ENCODE measurements at places on chromosomes 1 and 21.

- no peak for DNase-seq
Measured at GRCh38 chr1:40155910-40156309, 5.3 kb upstream of the RLF start.

- DNase-seq = no peak
Measured at GRCh38 chr1:22542886-22543285, 20.4 kb upstream of the EPHA8 start.

GRCh38 chr1:216723274-216723780, at the start of gene ESRRG:
TSS of gene ESRRG (minus strand) at chr1:216723429. CDS start at chr1:216723299, 130 bp downstream.
- no peak for DNase-seq

- no peak for DNase-seq
Measured at GRCh38 chr1:115757326-115757725, 11.2 kb downstream of the CASQ2 start.

GRCh38 chr1:212234431-212235395, 50.5 kb upstream of the PPP2R5A start:
- DNase-seq = no peak

- DNase-seq = no peak
Measured at GRCh38 chr1:243213045-243213787, 41.9 kb downstream of the CEP170 start.

GRCh38 chr1:89980605-89981004, 14.3 kb upstream of the ZNF326 start:
- no peak for DNase-seq

- DNase-seq = no peak
Measured at GRCh38 chr21:44071359-44072104, 35.7 kb upstream of the PWP2 start.

GRCh38 chr1:170765279-170765678, 101.3 kb downstream of the PRRX1 start:
- DNase-seq = no peak

DNA sequence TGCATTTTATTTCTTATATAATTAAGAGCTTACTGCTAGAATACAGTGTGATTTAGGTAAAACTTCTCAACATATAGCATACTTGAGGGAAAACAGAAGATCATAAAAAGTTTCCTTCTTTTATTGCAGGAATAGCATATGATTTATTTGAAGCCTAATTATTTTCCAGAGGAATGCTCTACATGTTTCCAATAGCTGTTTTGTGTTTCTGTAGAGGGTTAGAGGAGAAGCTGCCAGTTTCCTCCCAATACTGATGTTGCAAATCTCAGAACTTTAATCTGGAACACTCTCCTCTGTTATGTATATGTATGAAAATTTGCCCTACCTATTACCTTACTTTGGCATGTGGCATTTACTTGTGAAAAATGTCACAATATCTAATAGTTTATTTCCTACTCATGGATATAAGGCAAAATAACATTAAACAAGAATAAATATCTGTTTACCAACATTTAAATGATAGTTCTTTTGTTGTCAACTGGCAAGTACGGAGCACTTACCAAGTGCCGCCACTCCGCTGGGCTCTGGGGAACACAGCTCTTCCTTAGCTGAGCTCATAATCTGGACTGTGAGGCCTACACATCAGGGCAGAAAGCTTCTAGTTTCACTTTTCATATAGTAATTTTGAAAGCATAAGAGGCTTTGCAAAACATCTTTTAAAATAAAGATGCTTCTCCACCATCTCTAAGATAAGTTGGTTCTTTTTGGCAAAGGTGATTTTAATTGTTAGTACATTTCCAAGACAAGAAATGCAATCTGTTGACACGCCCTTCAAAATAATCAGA, 239.8 kb upstream of the C1orf105 start:
- no peak for DNase-seq

DNA sequence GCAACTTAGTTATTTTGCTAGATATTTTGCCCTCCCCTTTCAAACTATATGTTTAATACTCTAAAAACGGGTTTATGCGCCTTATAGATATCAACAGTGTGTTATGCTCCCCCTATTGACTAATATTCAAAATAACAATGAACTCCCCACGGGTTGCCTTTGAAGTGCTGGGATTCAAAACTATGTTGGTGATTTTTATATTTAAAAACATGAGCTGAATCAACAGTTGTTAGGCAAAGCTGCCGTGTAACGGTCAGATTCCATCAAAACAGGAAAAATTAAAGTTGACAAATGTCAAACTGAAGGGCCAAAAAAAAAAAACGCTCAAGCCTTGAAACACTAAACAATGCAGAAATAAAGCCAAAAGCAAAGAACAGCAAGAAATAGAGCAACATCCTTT, 2.5 kb downstream of the TGFBR3 start:
- no peak for DNase-seq

- DNase-seq = no peak
Measured at GRCh38 chr1:226684026-226684425, 55.1 kb downstream of the ITPKB start.

DNA sequence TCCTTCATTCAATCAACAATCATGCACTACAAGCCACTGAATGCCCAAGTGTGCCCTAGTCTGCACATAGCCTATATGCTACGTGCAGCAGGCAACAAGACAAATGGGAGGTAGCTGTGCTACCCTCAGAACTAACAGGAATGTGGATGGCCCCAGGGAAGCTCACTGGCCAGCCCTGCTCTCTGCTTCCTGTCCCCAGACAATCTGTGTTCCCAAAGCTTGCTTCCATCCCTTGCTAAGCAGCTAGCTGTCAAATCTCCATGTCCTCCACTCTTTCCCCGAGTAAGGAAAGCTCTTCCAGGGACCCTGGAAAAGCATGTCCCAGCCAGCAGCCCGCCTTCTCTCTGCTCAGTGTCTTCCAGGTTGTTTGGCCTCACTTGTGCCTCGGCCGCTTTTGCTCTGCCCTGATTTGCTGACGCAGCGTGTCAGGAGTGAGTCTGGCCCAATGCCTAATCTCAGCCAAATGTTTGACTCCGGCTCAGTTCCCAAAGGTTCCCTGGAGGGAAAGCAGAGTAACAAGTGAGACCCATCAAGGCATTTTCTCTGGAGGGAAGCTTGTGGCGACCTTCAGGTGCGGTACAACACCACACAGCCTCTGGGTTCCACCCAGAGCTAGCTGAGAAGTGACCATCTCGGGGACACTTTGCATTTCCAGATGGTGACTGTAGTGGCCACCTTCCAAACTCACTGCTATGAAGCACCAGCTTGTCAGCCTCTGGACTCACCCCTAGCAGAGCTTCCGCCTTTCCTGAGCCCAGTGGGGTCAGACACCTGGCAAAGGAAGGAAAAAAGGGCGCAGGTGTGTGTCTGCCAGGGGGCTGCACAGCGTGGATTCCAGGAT, 243.4 kb downstream of the RHOU start:
- DNase-seq = no peak

DNA sequence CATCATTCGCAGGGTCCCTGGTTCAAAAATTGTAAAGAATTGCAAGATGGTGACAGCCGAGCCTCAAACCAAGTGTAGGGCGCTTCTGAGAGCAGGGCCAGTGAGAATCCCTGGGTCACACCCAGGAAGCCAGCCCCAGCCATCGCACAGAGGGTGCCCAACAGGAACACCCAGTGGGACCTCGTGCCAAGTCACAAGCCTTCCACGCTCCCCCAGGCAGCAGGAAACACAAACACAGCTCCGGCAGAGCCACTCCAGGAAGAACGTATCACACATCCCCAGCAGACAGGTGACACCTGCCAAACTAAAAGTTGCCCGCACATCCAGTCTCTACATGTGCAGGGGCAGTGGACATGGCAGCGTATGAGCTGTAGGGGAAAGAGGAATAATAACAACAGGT, 20.2 kb downstream of the DHRS3 start:
- DNase-seq = no peak

GRCh38 chr1:6991266-6991665, 206.0 kb downstream of the CAMTA1 start:
- DNase-seq = no peak

GRCh38 chr1:81452693-81453366, 347.9 kb upstream of the ADGRL2 start:
- DNase-seq = no peak

DNA sequence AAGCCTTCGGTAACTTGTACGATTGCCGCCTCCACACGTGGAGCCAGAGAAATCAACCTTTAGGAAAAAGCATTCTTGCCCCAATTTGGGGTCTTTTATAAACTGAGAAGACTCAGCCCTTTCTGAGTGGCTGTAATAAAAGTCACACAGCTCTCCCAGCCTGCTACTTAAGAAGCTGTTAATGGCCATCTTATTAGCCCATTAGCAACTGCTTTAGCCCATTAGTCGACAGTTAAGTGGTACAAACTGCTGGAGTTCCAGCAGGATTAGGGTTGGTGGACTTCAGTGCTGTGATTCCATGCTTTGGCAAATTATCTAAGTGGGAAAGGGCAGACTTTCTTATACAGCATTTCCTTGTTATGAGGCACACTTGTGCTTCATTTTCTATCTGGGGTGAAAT, 461.3 kb downstream of the RPS6KC1 start:
- no peak for DNase-seq

GRCh38 chr1:4022715-4023114, 122.6 kb upstream of the C1orf174 start:
- DNase-seq = no peak

DNA sequence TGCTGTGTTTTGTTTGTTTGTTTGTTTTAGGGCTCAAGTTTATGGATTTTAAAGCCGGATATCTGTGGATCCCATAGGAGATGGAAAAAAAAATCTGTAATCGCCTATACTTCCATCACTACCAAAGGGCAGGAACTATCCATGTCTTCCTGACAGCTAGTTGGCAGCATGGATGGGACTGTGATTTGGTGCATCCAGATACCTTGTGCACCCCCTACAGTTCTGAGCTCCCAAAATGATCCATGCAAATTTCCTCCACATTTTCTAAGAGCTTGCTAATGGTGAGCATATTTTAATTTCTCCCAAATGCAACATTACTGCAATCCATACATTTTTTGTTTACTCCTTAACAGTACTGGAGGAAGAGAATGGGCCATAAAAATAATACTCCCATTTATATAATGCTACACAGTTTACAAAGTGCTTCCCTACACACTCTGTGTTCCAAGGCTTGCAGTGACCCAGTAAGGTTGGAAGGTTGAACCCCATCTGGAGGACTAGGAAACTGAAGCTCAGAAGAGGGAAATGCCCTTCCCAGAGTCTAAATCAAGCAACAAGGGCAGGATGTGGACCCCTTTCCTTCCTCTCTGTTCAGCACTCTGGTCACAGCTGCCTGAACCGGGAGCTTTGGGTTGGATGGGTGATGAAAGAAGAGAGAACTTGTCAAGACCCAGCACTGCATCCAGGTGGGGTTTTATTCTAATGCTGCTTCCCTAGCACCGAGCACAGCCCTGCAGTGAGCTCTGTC, 48.0 kb downstream of the CAPN8 start:
- DNase-seq = no peak

- no peak for DNase-seq
Measured at GRCh38 chr1:93221913-93222312, 41.4 kb downstream of the CCDC18 start.

- no peak for DNase-seq
Measured at GRCh38 chr21:15182731-15183130, 117.9 kb upstream of the NRIP1 start.

DNA sequence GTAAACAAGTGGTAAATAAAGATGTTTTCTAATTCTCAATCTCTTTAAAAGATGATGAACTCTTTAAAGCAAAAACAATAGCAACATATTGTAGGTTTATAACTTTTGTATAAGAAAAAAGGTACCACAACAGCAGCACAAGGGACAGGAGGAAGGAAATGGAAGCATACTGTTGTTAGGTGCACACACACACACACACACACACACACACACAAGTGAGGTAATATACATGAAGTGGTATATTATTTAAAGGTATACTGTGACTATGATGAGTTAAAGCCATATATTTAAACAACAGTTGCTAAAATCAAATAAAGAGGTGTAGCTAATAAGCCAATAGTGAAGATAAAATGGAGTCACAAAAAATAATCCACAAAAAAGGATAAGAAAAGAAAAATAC, 20.0 kb downstream of the PPP1R15B start:
- no peak for DNase-seq

DNA sequence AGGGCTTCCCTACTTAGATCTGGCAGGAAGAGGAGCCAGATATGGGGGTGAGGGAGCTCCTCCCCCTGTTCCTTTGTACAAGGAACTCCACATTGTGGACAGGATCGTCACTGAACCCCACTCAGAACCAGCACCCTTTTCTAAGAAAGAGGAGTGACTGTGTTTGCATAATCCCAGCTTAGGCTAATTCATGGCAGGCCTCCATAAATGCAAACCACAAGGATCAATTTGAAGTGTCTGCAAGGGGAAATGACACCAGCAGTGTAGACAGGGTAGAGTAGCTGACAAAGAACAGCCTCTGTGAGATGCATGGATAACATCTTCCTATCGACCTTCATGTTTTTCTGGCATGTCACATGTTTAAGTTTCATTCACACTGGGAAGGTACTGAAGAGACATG, 11.7 kb downstream of the MX1 start:
- DNase-seq = no peak

GRCh38 chr1:217861658-217862057, 230.5 kb downstream of the SPATA17 start:
- DNase-seq = no peak

GRCh38 chr1:198435056-198435455, 105.4 kb downstream of the ATP6V1G3 start:
- no peak for DNase-seq

DNA sequence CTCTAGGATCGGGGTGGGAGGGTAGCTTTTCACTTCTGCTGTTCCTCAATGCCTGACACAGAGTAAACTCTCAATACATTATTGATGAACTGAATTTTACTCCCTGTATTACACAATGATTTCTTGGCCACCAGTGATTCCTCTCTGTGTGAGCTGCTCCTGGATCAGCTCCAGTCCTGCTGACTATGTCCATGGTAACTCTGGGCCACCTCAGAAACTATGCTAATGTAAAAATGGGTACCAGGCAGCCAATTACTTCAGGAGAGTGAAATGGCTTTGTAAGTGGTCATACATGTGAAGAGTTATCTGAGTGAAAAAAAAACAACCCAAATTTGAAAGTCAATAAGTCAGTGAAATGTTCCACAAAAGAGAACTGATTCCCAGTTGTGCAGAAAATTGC, 311.0 kb downstream of the KCNH1 start:
- DNase-seq = no peak

DNA sequence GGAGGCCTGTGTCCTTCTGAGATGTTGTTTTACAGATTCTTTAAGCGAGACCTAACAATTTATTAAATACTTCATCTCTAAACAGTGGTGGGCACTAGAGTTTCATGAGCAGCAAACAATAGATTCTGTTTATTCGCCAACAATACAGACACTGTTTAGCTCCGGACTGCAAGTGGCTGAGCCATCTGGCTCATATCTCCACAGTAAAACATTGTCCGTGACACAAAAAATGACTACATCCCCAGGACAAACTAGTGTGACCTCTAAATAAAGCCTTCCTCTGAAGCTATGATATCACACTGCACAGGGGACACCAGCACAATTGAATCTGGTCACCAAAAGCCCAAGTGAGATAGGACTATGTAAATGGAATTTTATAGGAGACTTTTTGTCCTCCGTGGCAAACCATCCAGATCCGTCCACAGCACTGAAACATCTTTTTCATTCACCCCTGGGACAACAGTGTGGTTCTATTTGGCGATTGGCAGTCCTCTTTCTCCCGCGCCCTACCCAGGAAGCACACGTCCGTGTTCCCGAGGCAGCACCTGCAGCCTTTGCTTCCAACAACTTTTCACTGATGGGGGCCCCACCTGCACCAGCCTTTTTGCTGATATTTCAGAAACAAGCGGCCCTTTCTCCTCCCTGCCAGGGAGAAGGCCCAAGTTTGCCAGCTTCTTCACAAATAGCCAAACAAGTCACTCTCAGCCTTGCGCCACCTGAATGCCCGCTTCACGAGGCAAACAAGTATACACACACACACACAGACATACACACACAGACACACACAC, 47.4 kb downstream of the OLIG1 start:
- DNase-seq = no peak

- no peak for DNase-seq
Measured at GRCh38 chr21:45306832-45307571, 19.3 kb upstream of the POFUT2 start.

All from omental fat pad (tissue), 4 donors.